ENCODE measurements at places on chromosomes 2 and 18. TPM values are rescaled to one million over a fixed set of nuclear protein-coding genes. Genes with fewer than 3 reads are reported as not detected.

ALPG gene
- total RNA-seq, result not detected

ACTR1B gene
- total RNA-seq, result 40.2 TPM

SCYGR4 gene
- total RNA-seq, result not detected

SERPINB4 gene
- 0.64 TPM for total RNA-seq

CD8B gene
- not detected for total RNA-seq

ANO7 gene
- 1.4 TPM for total RNA-seq

ALKAL2 gene
- total RNA-seq, result 1.2 TPM

RGPD4 gene
- not detected for total RNA-seq

MAP2 gene
- 4.6 TPM for total RNA-seq

IL1F10 gene
- total RNA-seq, result not detected

GAD1 gene
- not detected for total RNA-seq

KCNE4 gene
- total RNA-seq, result 5.0 TPM

KHK gene
- total RNA-seq, result 0.24 TPM

PCARE gene
- total RNA-seq, result not detected

CDH20 gene
- total RNA-seq, result 0.13 TPM

GEN1 gene
- total RNA-seq, result 6.3 TPM

SLC39A10 gene
- 36.1 TPM for total RNA-seq

CXCR2 gene
- total RNA-seq, result 0.24 TPM

UGT1A3 gene
- total RNA-seq, result not detected

CPLX4 gene
- not detected for total RNA-seq

KCNF1 gene
- 0.26 TPM for total RNA-seq

MYL1 gene
- not detected for total RNA-seq

NAT8 gene
- not detected for total RNA-seq

KYNU gene
- 4.4 TPM for total RNA-seq

FBXO48 gene
- total RNA-seq, result 0.65 TPM

GYPC gene
- 93.2 TPM for total RNA-seq

ERMN gene
- total RNA-seq, result not detected

SS18 gene
- 86.5 TPM for total RNA-seq

FAM210A gene
- 6.5 TPM for total RNA-seq

SH2D6 gene
- not detected for total RNA-seq

ALLC gene
- not detected for total RNA-seq

DSG2 gene
- total RNA-seq, result 28.7 TPM

RND3 gene
- total RNA-seq, result 63.7 TPM

MYO7B gene
- 0.24 TPM for total RNA-seq

ERBB4 gene
- not detected for total RNA-seq

RHOB gene
- 190 TPM for total RNA-seq

FAM237A gene
- total RNA-seq, result not detected

DNAJC5G gene
- not detected for total RNA-seq
